Left kidney (tissue), 8 donors: ENCODE measurements at places on chromosomes 2 and 18.

GRCh38 chr18:34153711-34154110, 71.0 kb downstream of the NOL4 start:
- no peak for DNase-seq

GRCh38 chr2:176067589-176068418, 16.0 kb downstream of the EVX2 start:
- DNase-seq: no peak

GRCh38 chr2:234630801-234631261, 133.9 kb upstream of the ARL4C start:
- DNase-seq: peak; percentile 41

- DNase-seq: no peak
Observed at GRCh38 chr2:16058256-16058655, 117.9 kb downstream of the MYCN start.

DNA sequence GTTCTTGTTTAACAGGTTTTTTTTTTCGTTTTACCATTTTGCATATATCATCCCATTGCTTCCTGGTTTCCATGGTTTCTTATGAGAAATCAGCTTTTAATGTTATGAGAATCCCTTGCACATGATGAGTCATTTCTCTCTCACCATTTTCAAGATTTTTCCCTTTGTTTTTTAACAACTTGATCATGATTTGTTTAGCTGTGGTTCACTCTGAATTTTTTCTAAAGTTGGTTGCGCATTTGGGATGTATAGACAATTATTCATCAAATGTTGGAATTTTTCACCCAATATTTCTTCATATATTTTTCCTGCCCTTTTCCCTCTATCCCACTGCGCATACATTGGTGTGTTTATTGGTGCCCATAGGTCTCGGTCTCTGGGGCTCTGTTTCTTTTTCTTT, 42.4 kb upstream of the BIN1 start:
- DNase-seq: no peak

DNA sequence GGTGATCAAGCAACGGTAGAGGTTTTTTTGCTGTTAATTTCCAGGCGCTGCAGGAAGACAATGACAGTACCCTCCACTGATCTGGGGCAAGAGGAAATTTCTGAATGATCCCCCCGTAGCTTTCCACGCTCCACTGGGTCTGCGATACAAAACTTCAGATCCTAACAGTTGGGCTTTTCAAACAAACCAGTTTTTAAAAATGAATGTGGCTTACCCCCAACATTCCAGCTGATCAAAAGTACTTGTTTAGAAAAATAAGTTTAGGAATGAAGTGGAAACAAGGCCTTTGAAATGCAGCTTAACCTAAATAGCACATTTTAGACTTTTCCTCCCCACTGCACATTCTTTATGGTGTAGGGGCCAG, 5.7 kb downstream of the ZFP36L2 start:
- no peak for DNase-seq

DNA sequence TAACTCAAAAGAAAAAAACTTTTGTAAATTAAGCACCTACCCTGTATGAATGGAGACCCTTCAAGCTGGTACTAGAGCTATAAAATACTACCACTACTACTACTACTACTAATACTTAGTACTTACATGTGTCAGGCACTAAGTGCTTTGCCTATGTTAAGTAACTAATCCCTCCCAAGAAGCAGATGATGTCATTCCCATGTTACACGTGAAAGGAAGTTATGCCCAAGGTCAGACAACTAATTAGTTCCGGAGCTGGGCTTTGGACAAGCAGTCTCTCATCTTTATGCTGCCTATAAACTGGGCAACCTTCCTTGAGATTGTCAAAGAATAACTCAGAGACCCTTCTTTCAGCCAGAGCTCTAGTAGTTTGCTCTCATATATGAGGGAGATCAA, 13.9 kb upstream of the ATP6V1B1 start:
- no peak for DNase-seq

- DNase-seq: no peak
Observed at GRCh38 chr2:29724282-29724681, 197.1 kb downstream of the ALK start.

GRCh38 chr2:153786016-153786415, 85.7 kb upstream of the GALNT13 start:
- DNase-seq: no peak

- no peak for DNase-seq
Observed at GRCh38 chr2:119477113-119477505, 45.5 kb downstream of the TMEM37 start.

- no peak for DNase-seq
Observed at GRCh38 chr2:53780056-53780455, 6.7 kb downstream of the ASB3 start.

DNA sequence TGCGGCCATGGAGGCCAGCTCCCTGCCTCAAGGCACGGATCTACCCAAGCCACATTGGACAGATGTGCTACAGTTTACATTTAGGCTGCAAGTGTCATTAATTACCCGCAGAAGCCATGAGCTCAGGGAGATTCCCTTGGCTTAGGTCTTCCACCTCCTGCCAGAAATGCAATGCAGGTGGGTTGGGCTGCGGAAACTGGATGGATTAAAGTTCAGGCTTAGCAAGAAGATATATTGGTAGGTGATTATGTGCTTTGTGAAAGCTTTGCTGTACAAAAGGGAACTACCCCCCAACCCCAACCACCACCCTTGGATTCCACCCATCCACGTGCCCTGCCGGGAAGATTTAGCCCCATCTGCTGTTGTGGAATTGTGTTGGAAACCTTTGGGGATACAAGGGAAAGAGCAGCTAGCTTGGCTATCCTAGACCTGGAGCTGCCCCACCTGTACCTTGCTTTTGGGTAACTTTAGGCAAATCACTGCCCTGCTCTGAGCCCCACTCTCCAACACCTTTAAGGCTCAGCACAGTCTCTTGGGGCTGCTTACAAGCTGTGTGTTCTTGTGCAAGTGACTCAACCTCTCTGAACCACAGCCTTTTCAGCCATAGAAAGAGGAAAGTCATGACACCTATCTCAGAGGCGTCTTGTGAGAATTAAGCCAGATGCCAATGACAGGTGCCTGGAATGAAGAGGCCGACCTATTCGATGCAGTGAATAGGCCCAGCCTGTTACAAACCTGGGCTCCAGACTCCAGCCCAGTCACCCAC, 141.6 kb upstream of the GLI2 start:
- DNase-seq: no peak

DNA sequence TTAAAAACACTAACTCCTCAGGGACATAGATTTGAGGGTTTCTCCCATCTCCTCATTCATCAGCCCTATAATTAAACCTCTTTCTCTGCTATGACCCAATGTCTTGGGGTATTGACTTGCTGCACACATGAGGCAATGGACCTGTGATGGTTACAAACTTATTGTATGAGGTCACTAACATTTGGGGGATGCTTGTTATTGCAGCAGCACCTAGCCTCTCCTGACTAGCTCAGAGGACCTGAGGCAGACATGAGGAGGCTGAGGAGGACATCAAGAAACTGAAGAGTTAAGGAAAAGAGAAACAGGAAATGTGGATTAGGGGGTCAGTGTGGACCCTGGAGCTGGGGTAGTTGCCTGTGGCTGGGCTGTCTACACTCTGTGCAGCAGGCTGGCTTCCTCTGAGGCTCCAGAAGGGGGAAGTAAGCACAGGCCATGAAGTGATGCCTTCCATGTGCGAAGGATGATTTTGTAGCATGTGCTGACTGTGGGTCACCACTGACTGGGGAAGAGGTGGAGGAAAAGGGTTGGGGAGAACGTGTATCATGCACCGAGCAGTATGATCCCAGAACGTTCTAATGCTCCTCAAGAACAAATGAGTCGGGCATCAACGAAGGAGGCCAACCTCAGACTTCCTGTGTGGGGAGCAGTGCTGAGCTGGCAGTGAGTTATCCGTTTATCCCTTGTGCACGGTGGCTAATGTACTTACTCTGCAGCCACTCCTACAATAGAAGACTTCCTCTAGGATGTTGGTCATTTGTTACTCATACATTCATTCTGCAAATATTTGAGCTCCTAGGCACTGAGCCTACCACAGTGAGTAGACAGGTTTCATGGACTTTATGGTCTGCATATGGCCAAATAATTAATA, 42.1 kb upstream of the RFX8 start:
- DNase-seq: no peak

GRCh38 chr18:69638056-69638455, 237.4 kb downstream of the DOK6 start:
- no peak for DNase-seq
